ENCODE measurements at places on chromosomes 5 and 9.

- DNase-seq: no peak
Measured at GRCh38 chr5:150186897-150187296, 3.0 kb upstream of the SLC6A7 start.

GRCh38 chr5:140242890-140243585, 59.9 kb downstream of the PFDN1 start:
- no peak for DNase-seq

DNA sequence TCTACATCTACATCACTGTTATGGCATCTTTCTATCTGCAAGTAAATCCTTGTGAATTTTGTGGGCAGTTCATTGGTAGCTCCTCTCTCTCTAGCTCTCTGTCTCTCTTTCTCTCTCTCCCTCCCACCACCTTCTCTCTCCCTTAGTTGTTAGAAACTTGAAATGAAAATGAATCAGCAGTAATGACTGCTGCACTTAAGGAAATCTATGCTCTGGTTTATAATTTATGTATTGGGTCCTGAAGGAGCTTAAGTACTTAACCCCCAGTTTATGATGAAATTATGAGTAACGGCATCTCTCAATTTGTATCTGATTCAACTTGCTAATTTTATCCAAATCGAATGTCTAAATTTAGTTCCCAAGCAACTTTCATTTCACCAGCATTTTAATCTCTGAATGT, 52.0 kb upstream of the PTGER4 start:
- peak; percentile 43 for DNase-seq

DNA sequence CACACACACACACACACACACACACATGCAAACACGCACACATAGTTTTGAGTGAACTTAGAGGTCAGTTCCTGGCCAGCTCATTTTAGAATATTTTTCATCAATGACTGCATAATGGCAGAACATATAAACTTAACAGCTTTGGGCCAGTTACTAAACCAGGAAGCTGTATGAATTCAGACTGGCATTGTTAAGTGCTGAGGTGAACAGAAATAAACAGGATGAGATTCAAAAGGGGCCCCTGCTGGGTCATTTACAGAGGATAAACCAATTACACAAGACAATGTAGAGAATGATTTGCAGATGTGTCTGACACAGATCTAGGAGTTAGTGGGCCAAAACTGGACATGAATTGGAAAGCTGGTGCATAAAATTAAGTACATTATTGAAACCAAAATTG, 44.6 kb downstream of the MARCHF11 start:
- DNase-seq: no peak

DNA sequence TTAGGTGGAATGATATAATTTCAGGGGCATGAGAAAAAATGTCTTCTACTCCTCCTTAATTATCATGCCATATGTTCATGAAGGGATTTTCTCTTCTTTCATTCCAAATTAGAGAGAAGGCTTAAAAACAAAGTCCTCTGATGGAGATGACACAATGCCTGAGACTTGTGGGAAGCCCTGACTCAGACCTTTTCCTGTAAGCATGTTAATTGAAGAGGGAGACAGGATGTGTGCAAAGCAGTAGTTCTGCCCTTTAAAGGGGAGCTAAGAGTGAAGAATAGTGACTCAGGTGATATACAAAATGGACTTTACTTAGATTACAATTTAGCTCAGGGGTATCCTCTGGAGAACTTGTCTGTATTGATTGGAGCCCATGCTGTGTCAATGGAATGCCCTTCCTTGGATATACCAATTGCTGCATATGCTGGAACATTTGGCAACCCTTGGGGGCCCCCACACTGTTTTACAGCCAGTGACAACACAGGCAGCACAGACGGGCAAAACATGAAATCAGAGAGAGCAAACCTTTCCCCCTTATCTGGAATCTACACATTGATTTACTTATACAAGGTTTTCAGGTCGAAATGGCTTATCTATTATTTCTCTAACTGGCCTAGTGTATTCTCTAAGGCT, 81.3 kb downstream of the IZUMO3 start:
- DNase-seq: no peak

DNA sequence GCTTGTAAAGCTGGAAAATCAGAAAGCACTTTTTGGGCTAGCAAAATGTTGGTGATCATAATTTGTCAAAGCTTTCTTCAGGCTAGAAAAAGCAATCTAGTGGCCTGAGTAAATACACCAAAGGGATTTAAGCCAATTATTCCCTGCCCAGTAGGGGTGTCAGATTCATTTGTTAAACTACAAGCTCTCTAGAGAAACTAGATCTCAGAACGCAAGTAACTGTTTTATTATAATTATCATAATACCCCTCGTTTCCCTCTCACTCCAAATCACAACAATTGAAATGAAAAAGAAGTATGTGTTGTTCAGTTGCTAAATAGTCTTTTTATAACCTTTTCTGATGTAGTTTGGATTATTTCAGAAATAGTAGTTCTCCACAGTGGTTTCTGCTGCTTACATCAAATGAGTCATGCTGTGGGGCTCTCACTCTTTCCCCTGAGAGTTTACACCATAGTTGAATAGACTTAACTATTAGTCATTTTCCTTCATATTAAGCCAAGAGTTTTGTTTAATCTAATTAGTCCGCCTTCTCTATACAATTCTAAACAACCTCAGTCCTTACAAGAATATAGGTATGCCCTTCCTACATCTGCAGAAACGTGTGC, 918.6 kb upstream of the DMAC1 start:
- no peak for DNase-seq

- DNase-seq: no peak
Measured at GRCh38 chr9:127568618-127568970, 43.5 kb upstream of the STXBP1 start.

- DNase-seq: no peak
Measured at GRCh38 chr9:113619491-113620376, 156.2 kb downstream of the RGS3 start.

DNA sequence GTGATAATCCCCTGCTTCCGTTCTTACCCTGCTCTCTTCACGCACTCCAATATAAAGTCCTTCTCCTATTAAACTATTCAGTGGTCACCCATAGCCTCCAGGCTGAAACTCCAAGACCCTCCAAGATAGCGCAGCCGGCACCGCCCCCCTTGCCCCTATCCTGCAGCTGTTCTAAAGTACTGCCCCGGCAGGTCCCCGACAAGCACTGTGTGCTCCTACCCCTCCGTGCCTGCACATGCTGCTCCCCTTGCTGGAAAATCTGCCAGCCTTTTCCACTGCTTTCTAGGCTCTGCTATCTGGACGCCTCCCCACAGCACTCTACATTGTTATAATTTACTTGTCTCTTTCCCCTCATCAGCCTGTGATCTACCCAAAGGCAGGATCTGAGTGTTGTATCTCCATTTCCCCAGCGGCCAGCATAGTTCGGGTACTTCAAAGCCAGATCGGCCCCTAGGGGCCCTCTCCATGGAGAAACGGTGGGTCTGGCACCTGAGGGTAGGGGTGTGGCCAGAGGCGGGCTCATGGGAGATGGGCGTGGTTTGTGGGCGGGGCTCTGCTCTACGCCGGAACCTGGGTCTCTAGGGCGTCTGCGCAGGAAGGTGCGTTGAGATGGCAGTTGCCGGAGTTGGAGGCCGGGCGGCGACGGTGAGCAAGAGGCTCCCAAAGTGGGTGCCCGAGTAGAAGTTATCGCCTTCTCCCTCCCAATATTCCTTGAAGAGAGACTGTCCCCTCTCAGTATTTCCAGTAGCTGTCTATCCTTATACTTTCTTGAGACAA, 83.5 kb upstream of the RUSC2 start:
- no peak for DNase-seq

DNA sequence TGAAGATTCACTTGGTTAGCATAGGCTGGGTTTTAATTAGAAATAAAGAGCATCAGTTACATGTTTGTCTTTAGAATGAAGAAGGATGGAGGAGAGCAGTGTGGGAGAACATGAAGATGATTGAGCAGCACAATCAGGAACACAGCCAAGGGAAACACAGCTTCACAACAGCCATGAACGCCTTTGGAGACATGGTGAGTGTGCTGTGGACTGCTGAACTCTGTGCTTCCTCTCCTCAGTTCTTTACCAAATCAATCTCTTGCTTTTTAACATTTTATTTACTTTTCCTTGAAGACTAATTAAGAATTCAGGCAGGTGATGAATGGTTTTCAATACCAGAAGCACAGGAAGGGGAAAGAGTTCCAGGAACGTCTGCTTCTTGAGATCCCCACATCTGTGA, 38.2 kb upstream of the SPATA31E1 start:
- DNase-seq: no peak

All from LHCN-M2 (cell line).